ENCODE measurements at places on chromosomes 5 and 9. TPM values are rescaled to one million over a fixed set of nuclear protein-coding genes. Genes with fewer than 3 reads are reported as not detected.

DNA sequence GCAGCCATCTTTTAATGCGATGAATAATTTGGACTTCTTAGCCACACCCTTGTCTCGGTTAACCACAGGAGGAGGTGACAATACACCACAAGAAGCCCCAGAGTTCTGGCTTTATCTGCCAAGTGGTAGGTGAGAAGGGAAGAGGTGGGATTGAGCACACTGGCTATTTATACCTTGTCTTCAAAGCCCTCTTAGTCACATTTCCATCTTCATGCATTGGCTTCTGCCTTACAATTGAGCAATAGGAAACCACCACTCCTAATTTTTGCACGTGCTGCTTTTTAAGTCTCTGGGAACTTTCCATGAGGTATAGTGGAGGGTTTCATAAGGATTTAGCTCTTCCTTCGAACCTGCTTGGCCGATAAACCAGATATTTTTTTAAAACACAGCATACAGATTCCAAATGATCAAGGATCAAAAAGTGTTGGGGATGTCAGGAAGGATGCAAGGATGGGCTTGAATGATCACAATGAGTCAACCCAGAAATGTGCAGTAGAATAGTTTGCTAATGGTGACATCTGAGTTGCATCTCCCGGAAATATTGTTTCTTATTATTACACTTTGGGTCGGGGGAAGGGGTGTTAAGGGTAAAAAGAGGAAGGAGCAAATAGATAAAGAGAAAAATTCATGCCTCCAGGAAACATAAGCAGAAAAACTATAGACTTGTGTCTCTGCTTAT is 25.5 kb downstream of the PLAC8L1 start:
- no peak for DNase-seq

DNA sequence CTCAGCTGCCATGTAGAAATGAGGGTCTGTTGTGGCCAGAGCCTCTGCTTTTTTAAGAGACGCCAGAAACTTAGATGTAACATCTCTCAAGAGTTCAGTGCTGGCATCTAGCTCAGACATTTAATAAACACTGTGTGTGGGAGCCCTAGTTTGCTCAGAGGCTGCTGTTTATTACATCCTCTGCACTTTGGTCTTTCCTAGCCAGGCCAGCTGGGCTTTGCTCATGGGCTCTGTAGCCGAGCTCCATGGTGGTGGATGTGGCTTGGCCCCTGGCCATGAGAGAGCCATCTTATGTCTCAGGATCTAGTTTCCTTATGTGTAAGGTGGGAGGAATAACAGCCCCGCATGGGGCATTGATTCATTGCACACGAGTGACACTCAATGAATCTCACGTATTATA is 30.0 kb downstream of the ARHGEF37 start:
- DNase-seq, result no peak

- no peak for DNase-seq
Measured at GRCh38 chr5:159341906-159342310, 11.6 kb upstream of the IL12B start.

GRCh38 chr5:36305571-36306326 is 4.0 kb upstream of the RANBP3L start:
- DNase-seq, result peak; percentile 72

GRCh38 chr5:179166886-179167841 is 107.0 kb downstream of the ZNF354C start:
- DNase-seq, result peak; percentile 79

DNA sequence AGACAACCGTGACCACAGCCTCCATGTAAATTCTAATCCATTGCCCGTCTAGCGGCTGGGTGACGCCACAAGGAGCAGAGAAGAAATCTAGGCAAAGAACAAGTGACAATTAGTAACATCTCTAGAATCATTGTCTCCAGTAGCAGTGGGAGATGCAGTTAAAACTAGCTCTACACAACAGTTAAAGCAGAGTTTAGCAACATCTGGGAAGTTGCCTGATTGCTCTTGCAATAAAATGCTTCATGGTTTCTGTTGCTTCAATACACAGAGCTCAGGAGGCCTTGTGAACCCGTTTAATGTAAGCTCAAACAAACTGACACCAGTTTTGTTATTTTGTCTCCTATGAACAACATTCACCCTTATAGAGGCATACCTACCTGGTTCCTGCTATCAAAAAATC is 369.8 kb upstream of the PDE4D start:
- DNase-seq, result no peak

DNA sequence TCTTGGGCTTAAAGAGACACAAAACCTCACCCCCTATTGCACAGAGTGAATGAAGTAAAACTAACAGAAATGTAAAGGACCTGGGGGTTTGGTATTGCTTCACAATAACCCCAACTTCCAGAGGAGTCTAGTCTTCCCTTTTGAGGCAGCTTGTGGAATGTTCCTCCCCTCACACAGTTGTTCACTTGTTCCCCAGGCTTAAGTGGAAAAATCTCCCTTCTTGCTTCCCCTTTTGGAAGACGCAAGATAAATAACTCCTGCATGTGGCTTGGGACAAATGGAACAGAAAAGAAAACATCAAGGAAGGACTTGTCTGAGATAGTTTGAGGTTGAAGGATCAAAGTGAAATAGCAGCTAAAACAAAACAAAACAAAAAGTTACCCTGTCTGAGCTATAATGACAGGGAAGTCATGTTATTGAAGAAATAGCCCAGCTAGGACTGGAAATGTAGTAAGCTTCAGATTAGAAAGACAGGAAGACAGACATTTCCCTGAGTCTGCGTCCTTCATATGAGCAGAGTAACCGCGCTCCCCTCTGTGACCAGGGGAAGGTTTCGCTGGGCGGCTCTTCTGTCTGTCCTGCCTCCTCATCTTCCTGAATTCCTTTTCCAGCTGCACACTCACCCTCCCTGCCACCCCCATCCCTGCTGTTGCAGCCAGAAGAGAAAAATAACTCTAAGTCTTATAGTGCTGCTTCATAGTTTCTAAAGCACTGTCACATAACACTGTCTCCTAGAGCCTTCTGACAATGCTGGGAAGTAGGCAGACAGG is 8.8 kb downstream of the SPARC start:
- no peak for DNase-seq

- DNase-seq, result peak; percentile 53
Measured at GRCh38 chr9:77021922-77022782, 2.7 kb downstream of the FOXB2 start.

- DNase-seq, result no peak
Measured at GRCh38 chr9:96318921-96319565, 17.1 kb upstream of the HSD17B3 start.

DNA sequence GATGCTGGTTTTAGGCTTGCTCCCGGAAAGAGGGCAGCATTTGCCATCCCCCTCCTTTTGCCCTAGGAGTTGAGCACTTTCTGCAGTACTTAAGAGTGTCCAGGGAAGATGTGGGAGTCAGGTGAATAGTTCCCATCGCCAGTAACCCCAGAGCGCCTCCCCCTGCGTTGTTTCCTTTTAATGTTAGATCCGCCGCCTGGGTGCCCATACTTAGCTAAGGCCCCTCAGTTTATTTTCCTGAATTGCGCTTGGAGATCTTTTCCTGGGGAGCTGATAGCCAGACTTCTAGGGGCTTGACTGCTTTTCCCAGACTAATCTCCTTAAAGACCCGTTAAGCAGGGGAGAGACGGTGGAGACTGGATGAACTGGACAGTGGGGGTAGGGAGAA is 377 bp upstream of the PCDHAC2 start:
- DNase-seq, result peak; percentile 61

DNA sequence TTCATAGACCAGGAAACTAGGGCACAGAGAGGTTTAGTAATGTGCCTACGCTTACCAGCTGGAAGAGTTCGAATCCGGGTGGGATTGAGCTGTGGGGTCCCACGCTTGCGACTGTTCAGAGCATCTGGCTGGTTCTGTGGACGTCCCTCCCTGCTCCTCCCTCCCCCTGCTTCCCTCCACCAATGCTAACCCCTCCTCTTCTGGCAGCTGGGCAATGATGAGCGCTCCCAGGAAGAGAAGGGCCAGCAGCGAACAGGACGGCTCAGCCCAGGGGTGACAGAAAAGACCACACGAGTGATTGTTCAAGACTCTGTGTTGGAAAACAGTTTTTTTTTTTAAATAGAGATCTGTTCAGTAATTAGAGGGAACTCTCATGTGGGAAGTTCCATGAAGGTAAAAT is 6.9 kb downstream of the FAM163B start:
- DNase-seq, result no peak

DNA sequence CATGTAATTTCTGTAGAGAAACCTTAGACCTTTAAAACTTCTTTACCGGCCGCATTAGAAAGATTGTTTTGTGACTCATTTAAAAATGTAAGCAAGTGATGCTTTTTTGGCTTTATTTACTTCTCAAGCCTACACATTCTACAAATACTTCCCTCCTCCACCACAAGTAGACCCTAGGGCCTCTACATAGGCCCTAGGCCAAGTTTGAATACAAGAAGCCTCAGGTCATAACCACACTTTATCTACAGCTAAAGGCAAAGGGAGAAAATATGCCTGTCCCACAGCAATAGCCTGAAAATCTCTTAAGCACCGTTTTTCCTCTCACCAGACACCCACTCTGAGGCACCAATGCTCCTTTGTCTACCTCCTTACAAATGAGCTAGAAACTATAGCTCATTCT is 53.9 kb downstream of the CSNK1A1 start:
- DNase-seq, result peak; percentile 45

GRCh38 chr9:90301277-90301653 is 341.4 kb downstream of the DIRAS2 start:
- no peak for DNase-seq

GRCh38 chr5:144276034-144276822 is 105.6 kb downstream of the KCTD16 start:
- no peak for DNase-seq

GRCh38 chr9:95182854-95183563 is 134.5 kb downstream of the FANCC start:
- peak; percentile 81 for DNase-seq

DNA sequence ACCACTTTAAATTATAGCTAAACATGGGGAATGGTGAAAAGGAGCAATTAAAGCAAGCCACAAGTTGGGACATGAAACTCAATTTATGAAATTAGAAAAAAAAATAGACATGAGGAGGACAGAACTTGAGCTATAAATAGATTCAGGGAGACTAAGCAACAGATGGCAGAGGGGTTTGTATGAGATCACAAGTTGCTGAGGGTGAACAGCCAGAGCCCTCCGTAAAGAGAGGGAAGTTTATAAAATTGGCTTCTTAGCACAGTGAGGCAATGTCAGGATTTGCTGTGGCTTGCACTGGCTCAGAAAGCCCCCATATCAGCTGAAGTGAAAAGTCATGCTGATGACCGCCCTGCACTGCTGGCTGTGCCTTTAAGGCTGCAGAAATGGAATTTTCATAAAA is 443.4 kb upstream of the CD180 start:
- no peak for DNase-seq

- DNase-seq, result peak; percentile 22
Measured at GRCh38 chr9:69085569-69086283, 50.2 kb downstream of the FXN start.

DNA sequence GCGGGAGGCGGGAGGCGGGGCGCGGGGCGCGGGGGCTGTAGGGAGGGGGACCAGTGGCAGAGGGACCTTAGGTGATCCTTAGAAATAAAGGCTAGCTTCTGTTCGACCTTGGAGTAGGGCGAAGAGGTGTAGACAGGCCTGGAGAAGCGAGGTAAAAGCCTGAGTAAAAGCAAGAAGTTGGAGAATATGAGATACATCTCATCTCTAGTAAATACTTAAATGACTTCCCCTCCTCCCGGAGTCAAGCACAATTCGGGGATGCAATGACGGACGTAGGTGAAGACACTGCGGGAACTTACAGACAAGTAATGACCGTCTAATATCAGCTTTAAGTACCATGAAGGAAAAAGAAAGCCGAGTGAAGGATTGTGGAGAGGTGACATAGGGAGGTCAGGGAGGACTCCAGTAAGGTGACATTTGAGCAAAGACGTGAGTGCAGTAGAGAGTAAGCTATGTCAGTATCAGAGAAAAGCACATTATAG is 466 bp downstream of the SMC2 start:
- DNase-seq, result no peak

DNA sequence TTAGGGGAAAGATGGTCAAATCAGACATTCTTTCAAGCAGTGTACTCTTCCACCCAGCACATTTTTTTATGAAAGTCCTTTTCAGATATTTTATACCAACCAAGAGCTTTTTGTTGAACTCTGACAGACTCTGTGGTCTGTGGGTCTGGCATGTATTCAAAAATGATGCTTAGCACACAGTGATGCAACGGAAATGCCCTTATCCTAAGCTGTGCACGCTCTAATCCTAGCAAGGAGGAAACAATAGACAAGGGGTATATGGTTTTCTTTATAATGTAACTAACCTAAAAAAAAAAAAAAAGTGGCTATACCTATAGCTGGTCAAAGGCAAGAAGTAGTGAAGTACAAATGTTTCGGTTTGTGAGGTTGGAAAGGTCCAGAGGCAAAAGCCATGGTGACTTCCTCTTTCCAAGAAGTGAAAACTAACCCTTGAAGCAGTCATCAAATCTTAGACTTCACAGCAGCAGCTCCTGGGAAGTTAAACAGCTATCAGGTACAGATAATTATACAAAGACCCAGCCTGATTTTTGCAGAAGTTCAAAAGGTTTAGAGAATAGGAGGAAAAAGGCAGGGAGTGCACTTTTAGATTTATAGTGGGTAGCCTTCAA is 82.5 kb downstream of the SEMA6A start:
- no peak for DNase-seq

- DNase-seq, result peak; percentile 84
Measured at GRCh38 chr9:97039514-97039860, 545 bp upstream of the CTSV start.

DNA sequence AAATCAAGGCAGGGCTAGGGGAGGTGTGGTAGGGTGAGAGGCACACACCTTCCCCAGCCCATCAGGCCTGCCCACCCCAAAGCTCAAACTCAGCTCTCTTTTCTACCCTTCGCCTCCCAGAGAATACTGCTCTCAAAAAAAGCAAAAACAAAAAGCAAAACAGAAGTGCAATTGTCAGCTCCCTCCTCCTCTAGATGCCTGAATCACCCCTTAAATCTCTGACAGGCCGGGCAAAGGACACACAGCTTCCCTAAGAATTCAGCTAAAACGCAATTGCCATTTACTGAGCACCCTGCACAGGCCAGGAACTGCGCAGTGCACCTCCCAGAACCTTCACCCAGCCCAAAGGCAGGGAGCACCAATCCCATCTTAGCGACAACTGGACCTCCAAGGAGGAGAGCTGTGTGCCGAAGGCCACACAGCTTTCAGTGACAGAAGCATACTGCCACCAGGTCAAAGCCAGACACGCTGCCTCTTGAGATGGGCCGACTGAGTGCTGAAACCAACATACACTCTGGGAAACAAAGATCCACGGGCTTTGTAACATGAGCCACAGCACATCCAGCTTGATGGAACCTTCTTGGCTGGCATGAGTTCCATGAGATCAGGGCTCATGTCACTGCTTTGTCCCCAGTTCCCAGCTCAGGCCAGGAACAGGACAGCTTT is 53.4 kb upstream of the STXBP1 start:
- no peak for DNase-seq

GRCh38 chr5:62260513-62260912 is 45.5 kb upstream of the KIF2A start:
- DNase-seq, result no peak

- DNase-seq, result peak; percentile 42
Measured at GRCh38 chr5:155699385-155699784, 627.6 kb upstream of the SGCD start.

Gene FBN2
- 2.8 TPM for polyA plus RNA-seq

Gene CCDC69
- 2.7 TPM for polyA plus RNA-seq

Gene MRNIP
- 18.2 TPM for polyA plus RNA-seq

Gene SVEP1
- polyA plus RNA-seq, result 0.18 TPM

Gene ZNF300
- 15.1 TPM for polyA plus RNA-seq

Gene POLR3G
- polyA plus RNA-seq, result 376 TPM

Gene IL13
- not detected for polyA plus RNA-seq

Gene RNF183
- 0.42 TPM for polyA plus RNA-seq
